ENCODE measurements at places on chromosomes 1 and 21. TPM values are rescaled to one million over a fixed set of nuclear protein-coding genes. Genes with fewer than 3 reads are reported as not detected.

OPRD1 gene
- not detected for total RNA-seq

MPZ gene
- total RNA-seq, result 2.5 TPM

CFAP107 gene
- not detected for total RNA-seq

C1orf94 gene
- not detected for total RNA-seq

OR14K1 gene
- not detected for total RNA-seq

PRAMEF14 gene
- total RNA-seq, result not detected

ARHGEF11 gene
- total RNA-seq, result 33.2 TPM

PRRC2C gene
- total RNA-seq, result 73.9 TPM

PODN gene
- 143 TPM for total RNA-seq

RASAL2 gene
- 20.5 TPM for total RNA-seq

RHOU gene
- total RNA-seq, result 131 TPM

AGL gene
- total RNA-seq, result 10.0 TPM

KRTAP21-2 gene
- total RNA-seq, result not detected

LEMD1 gene
- total RNA-seq, result 0.78 TPM

SH2D2A gene
- 1.4 TPM for total RNA-seq

DEPDC1 gene
- 0.25 TPM for total RNA-seq

KIF14 gene
- 0.11 TPM for total RNA-seq

TMEM269 gene
- 0.60 TPM for total RNA-seq

CLCA4 gene
- not detected for total RNA-seq

AVPR1B gene
- total RNA-seq, result not detected

OR2L8 gene
- 0.34 TPM for total RNA-seq

MAD2L2 gene
- 35.9 TPM for total RNA-seq

NFASC gene
- 9.3 TPM for total RNA-seq

MCOLN2 gene
- total RNA-seq, result 0.15 TPM

NCDN gene
- total RNA-seq, result 21.7 TPM

KCNC4 gene
- total RNA-seq, result 17.6 TPM
